ENCODE measurements at places on chromosomes 16 and 17.

- peak; percentile 36 for DNase-seq
Observed at GRCh38 chr16:2048116-2048543, 345 bp downstream of the TSC2 start.

- DNase-seq = no peak
Observed at GRCh38 chr16:7597677-7598076, 265.0 kb downstream of the RBFOX1 start.

- no peak for DNase-seq
Observed at GRCh38 chr17:27802962-27803680, 2.8 kb upstream of the NOS2 start.

DNA sequence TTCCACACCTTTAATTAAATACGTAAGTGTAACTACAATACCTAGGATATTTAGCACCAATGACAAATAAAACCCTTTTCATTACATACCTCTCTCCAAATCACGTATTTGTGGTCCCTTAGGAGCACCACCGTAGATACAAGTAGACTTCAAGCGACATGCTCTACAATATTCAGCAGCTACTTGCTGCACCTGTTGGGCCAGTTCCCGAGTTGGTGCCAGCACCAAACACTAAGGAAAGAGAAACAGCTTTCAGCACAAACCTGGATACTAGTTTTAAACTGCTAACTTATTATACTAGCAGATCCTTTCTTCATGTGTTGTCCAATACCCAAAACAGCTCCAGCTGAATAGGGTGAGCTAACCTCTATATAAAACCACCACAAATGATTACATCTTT, 2.7 kb downstream of the DDX5 start:
- DNase-seq = no peak

GRCh38 chr16:84942786-84943185, 68.5 kb downstream of the ZDHHC7 start:
- DNase-seq = no peak

DNA sequence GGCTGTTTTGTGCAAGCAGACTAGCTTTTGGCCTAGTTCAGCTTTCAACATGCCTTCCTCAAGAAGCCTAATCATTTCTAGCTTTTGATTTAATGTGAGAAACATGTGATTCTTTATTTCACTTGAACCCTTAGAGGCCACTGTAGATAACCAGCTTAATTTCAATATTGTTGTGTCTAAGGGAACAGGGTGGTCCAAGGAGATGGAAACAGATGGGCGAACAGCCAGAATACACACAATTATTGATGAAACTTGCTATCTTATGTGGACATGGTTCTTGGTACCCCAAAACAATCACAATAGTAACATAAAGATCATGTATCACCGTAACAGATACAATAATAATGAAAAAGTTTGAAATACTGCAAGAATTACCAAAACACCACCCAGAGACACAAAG, 4.8 kb downstream of the NPRL3 start:
- peak; percentile 63 for DNase-seq

- DNase-seq = no peak
Observed at GRCh38 chr17:4674685-4674998, 29.3 kb downstream of the PELP1 start.

DNA sequence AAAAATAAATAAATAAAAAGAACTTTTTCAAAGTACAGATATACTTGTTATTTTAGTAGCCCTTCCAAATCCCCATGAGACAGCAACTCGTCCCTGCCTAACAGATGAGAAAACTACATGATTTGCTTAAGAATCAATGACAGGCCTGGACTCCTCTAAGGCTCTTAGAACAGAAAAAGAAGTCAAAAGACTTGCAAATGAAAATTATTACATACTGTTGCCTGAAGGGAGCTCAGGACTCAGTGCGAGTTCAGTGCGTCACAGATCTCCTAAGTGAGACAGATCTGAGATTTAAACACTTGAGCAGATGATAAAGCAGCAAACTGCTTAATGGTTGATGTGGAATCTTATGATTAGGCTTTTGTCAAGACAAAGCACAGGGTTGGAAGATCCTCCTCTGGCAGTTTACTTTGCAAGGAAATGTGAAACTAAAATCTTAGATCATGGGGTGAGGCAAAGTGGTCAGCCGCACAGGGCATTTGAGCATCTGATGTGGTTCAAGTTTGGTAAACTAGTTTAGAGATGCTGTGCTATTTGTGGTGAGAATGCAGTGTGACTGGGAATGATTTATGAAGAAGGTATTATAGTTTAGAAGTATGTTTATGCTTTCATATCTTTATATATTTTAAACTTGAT, 138.1 kb downstream of the TRIM37 start:
- DNase-seq = no peak

DNA sequence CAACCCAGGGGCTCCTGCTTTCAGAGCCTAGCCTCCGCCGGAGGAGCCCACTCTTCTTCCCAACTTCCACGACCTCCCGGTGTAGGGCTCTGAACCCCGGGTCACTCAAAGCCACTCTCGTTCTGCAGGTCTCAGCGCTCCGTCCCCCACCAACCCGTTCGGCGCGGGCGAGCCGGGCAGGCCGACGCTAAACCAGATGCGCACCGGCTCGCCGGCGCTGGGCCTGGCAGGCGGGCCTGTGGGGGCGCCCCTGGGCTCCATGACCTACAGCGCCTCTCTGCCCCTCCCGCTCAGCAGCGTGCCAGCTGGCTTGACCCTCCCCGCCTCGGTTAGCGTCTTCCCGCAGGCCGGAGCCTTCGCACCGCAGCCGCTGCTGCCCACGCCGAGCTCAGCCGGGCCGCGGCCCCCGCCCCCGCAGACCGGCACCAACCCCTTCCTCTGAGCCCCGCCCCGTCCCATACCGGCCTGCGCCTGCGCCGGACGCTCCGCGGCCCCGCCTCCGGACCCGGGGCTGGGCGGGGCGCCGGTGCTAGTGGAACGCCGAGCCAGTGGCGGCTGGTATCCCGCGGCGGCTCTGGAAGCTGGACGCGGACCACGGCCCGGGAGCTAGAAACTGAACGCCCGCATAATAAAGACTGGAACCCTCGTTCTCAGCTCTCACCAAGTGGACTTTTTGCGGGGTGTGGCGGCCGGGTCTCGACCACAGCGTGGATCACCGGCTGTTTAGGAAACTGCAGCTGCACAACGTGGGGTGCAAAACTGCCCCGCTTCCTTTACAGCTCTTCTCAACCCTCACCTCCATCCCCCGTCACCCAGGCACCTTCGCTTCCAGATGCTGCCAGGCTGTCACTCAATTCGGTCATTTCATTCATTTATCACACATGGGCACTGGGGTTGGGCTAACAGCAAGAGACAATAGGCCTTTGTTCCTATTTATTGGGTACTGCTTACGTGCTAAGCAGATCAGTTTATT, 5.0 kb upstream of the SPATA20 start:
- peak; percentile 87 for DNase-seq

GRCh38 chr16:50497592-50497991, 50.6 kb upstream of the NKD1 start:
- DNase-seq = no peak

GRCh38 chr16:30656974-30657865, 1.0 kb upstream of the FBRS start:
- DNase-seq = no peak

Measured in hematopoietic multipotent progenitor cell treated with erythropoietin and hydrocortisone succinate and interleukin-3 and kit ligand, for 6 days (in vitro differentiated cells).